Eye (tissue), 1 donor: ENCODE measurements at places on chromosomes 7 and 10.

- DNase-seq, result peak; percentile 17
These were observed 34.6 kb downstream of the ANXA8 start for GRCh38 chr10:47449102-47449978.

DNA sequence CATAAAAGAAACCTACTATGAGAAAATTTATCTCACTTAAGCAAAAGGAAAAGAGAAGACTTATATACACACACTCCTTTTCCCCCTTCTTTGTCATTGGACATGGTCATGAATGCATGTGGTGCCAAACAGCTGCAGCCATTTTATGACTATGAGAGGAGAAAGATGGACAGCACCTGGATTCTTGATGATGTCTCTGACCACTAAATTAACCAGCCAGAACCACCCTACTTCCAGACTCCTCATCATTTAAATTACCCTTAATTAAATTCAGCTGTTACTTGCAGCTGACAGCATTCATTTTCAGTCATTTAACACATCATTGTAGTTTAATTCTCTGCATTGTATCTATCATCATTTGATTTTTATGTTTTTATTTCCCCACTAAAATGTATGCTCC lies 379.0 kb upstream of the HPS1 start:
- no peak for DNase-seq

GRCh38 chr10:70354556-70354955 lies 27.9 kb downstream of the LRRC20 start:
- DNase-seq, result peak; percentile 58

- no peak for DNase-seq
These were observed 58.4 kb downstream of the ZNF22 start for GRCh38 chr10:45058992-45059561.

- DNase-seq, result peak; percentile 63
These were observed 219.3 kb upstream of the GLI3 start for GRCh38 chr7:42456267-42456666.

GRCh38 chr10:131845505-131846239 lies 55.1 kb upstream of the PPP2R2D start:
- no peak for DNase-seq
